ELR (cell line): ENCODE measurements at places on chromosomes 5 and 9.
A peak's percentile ranks its signal among the peaks of the same experiment; 100 is the strongest.

GRCh38 chr5:31954091-31954490, 220.0 kb downstream of the GOLPH3 start:
- no peak for DNase-seq

- peak; percentile 69 for DNase-seq
Measured at GRCh38 chr5:109655841-109656240, 33.9 kb upstream of the MAN2A1 start.

DNA sequence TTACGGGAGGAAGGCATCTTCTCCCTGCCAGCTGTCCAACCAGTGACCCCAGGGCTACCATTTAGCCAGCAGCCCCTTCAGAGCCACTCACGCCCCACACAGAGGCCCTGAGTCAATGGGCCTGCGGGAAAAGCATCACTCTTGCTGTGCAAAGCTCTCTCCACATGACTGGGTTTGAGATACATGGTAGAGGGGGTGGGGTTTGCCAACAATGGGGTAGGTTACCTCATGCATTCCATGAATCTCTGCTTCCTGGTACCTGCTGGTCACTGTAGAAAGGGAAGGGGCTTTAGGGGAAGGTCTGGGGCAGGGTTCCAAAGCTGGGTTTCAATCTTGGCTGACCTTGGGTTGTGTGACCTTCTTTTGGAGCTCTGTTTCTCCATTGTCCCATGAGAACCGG, 22.9 kb upstream of the TTLL11 start:
- no peak for DNase-seq

DNA sequence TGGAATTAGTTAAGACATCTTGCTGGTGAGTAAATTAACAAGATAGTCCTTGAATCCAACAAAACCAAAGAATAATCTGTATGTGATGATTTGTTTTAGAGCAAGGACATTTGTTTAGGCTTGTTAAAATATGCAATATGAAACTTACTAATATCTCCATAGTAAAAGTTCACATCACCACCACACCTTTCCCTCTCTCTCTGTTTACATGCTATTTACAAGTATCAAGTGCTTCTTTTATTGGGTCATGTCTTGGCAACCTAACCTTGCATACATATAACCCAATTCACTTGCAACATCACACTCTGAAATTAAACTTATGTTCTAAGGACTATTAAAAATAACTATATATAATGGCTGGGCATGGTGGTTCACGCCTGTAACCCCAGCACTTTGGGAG, 161.3 kb downstream of the CCDC192 start:
- DNase-seq, result no peak

- no peak for DNase-seq
Measured at GRCh38 chr5:24750355-24750754, 105.6 kb upstream of the CDH10 start.
